H4 (cell line): ENCODE measurements at places on chromosomes 7 and 10. TPM values are rescaled to one million over a fixed set of nuclear protein-coding genes. Genes with fewer than 3 reads are reported as not detected.

DNA sequence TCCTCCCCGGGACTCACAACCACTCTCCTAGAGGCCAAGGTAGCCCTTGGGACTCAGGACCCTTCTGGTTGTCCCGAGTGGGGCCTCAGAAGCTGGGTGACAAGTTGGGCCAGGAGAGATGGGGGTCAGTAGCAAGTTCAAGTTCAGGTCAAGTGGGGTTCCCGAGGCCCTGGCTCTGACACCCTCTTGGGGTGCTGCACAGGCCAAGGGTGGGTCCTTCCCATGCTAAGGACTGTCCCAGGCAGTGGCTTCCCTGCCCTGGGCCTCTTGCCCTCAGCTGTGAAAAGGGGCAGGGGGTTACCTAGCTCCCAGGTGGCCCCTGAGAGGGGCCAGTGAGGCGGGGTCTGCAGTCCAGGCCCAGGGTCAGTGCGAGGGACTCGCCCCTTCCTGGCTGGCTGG is 115.4 kb upstream of the TNRC18 start:
- DNase-seq, result no peak

GRCh38 chr7:112648781-112649180 is 141.4 kb downstream of the TMEM168 start:
- no peak for DNase-seq

GRCh38 chr7:45325378-45325777 is 167.8 kb downstream of the RAMP3 start:
- no peak for DNase-seq

DNA sequence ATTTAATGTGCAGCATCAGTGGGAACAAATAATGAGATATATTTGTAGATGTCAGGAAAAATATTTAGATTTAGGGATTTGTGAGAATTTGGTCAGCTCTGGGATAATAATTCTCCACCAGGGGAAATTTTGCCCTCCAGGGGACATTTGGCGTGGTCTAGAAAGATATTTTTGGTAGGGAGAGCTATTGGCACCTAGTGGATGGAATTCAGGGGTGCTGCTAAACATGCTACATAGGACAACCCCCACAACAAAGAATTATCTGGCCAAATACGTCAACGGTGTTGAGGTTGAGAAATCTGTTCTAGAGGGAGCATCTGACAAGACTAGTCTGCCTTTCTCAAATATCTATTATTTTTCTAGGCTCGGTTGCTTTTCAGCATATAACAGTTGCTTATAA is 2.1 kb downstream of the ADK start:
- no peak for DNase-seq

GRCh38 chr7:44977959-44978335 is 868 bp downstream of the MYO1G start:
- DNase-seq, result no peak

DNA sequence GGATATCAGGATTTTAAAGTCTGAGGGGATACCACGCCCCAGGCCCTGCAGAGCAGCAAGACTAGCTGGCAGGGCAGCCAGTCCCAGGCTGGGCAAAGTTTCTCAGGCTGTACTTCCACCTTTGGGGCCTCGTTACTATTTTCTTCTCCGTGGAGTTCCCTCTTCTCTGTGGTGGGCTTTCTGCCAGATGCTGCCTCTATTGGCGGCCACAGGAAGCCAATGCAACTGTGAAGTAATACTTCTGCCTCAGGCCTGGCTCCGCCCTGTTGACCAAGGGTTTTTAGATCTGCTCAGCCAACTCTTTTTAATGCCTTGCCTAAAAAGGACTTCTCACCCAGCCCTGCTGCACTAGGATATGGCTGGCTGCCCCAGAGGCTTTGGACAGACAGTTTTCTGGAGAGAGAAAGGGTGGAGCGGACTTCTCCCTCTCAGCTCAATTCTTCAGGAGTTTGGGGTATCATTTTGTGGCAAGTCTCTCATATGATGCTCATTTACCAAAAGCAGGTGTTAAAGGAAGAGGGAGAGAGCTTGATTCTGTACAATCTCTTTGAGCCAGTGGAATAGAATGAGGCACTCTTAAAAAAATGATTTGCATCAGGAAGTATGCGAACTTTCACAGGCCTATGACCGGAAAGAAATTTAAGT is 67.4 kb downstream of the HHEX start:
- peak; percentile 90 for DNase-seq

- DNase-seq, result no peak
Measured at GRCh38 chr7:76048668-76048988, 722 bp downstream of the MDH2 start.

DNA sequence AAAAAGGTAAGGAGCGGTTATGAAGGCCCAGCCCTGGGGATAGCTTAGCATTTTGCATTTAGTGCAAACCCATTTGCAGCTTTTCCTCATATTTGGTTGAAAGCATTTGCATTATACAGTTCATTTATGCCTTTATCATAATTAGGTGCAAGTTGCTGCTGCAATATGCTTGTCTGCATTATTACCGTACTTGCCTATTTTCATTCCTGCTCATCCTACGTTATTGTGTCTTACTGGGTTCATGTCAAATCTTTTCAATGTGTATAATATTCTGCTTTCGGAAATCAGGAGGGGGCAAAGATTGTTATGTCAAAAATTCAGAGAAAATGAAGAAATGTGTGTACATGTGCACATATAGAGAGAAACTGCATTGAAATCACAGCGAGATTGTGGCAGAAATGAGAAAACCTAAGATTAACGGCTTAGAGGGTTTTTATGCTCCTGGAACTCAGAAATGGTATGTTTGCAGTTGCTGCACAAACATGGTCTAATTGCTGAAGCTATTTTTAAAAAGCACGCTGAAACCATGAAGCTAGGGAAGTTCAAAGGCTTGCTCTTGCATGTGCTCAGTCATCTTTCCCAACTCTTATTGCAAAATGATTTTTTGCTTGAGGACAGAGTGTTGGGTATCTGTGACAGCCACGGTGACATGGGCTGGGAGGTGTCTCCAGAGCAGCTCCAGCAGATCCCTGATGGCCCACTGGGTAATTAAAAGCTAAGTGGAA is 613.2 kb downstream of the SDK1 start:
- no peak for DNase-seq

DNA sequence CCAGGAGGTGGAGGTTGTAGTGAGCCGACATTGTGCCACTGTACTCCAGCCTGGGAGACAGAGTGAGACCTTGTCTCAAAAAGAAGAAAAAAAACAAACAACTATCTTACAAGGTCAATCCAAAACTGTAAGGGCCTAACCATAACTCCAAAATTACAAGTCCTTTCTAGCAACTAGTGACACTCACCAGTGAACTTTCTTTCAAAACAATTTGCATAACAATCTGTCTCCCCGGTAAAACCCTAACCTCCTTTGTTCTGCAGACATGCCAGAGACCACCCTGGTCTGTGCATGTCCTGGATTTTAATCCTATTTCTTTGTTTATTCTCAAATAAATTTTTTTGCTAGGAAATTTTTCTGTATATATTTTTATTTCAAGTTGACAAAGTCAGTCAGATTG is 68.1 kb downstream of the EXOC6 start:
- DNase-seq, result no peak

DNA sequence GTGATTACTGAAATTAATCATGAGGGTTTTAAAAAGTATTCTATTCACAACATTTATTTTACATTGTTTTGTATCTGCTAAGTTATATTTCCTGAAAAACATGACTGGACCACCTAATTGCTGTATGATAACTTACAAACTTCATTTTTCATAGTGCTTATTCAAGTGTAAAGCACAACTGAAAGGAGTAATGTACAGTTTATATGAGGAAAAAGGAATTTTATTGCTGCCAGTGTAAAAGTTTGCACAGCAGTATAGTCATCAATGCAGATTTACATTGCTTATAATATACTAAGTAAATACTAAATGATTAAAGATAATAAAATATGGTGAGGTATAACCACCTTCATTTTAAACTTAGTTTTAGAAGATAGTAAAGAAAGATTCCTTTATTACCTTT is 4.0 kb downstream of the PTEN start:
- no peak for DNase-seq

DNA sequence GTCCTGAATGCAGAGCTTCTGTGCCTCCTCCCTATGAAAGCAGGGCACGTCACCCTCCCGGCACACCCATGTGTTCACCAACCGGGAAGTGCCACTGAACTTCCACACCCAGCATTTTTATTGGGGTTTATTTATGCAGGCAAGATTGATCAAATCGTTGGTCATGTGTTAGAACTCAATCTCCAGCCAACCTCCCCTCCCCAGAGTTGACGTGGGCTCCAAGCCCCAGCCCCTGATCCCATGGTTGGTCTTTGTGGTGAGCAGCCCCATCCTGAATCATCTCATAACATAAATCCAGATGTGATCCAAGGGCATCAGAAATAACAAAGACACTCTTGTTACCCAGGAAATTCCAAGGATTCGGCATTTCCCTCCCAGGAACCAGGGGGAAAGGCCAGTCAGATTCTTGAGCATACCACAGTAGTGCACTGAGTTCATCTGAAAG is 151.2 kb downstream of the TPST1 start:
- peak; percentile 77 for DNase-seq

GRCh38 chr10:96714031-96714590 is 6.2 kb downstream of the PIK3AP1 start:
- no peak for DNase-seq

GRCh38 chr7:134782121-134782623 is 2.7 kb downstream of the CALD1 start:
- no peak for DNase-seq

GOT1 gene
- total RNA-seq, result 50.7 and 58.8 TPM in 2 replicates

ERVW-1 gene
- total RNA-seq, result not detected in 2 replicates

CRTAC1 gene
- 0.17 TPM in 1 of 2 replicates, not detected in the other for total RNA-seq

STEAP4 gene
- 0.02 and 0.06 TPM in 2 replicates for total RNA-seq

CCDC3 gene
- total RNA-seq, result 2.1 and 2.4 TPM in 2 replicates

ADO gene
- 24.0 and 24.7 TPM in 2 replicates for total RNA-seq

METTL27 gene
- 0.48 and 3.3 TPM in 2 replicates for total RNA-seq

TMEM213 gene
- total RNA-seq, result not detected in 2 replicates

PTF1A gene
- total RNA-seq, result not detected in 2 replicates

PTPN20 gene
- total RNA-seq, result not detected in 2 replicates

FBXO24 gene
- 0.15 TPM in 1 of 2 replicates, not detected in the other for total RNA-seq
